ENCODE measurements at places on chromosomes 7 and 10. TPM values are rescaled to one million over a fixed set of nuclear protein-coding genes. Genes with fewer than 3 reads are reported as not detected.
A peak's percentile ranks its signal among the peaks of the same experiment; 100 is the strongest.

- H3K36me3 ChIP-seq, result no peaks in the 10 kb centered on the region
- no peak overlapping the region for H3K4me3 ChIP-seq
- no peaks in the 10 kb centered on the region for H3K4me1 ChIP-seq
- H3K27me3 ChIP-seq, result no peaks in the 10 kb centered on the region
- no peak overlapping the region for H3K27ac ChIP-seq
Observed at GRCh38 chr7:124914298-124914697, 15.3 kb downstream of the POT1 start.

TFEC gene
- total RNA-seq, result 55.7 TPM

DNAJC30 gene
- total RNA-seq, result 5.6 TPM

- H3K4me3 ChIP-seq, result no peak overlapping the region
- DNase-seq, result no peak
- no peaks in the 10 kb centered on the region for H3K27me3 ChIP-seq
- no peaks in the 10 kb centered on the region for H3K36me3 ChIP-seq
Observed at GRCh38 chr7:70229242-70229641, 631.0 kb downstream of the AUTS2 start.

AVPI1 gene
- 25.3 TPM for total RNA-seq

GPR85 gene
- 5.7 TPM for total RNA-seq

DNA sequence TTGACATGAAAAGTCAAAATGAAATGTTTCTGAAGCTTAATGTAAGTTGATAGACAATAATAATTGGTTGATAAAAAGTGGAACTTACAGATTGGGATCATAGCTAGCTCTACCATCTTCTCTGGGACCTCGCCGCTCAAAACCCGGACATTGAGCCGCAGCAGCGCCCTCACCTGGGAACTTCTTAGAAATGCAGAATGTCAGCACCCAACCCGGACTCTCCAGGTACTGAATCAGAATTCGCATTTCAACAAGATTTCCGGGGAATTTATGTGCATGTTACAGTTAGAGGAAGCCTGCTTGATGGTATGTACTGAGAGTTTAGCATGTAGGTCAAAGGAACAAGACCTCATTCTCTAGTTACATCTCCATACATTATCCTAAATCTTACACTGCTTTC is 36.7 kb upstream of the ABLIM1 start:
- no peaks in the 10 kb centered on the region for H3K4me1 ChIP-seq
- no peaks in the 10 kb centered on the region for H3K36me3 ChIP-seq
- H3K27ac ChIP-seq, result no peak overlapping the region
- no peak for DNase-seq

LEP gene
- not detected for total RNA-seq

DNA sequence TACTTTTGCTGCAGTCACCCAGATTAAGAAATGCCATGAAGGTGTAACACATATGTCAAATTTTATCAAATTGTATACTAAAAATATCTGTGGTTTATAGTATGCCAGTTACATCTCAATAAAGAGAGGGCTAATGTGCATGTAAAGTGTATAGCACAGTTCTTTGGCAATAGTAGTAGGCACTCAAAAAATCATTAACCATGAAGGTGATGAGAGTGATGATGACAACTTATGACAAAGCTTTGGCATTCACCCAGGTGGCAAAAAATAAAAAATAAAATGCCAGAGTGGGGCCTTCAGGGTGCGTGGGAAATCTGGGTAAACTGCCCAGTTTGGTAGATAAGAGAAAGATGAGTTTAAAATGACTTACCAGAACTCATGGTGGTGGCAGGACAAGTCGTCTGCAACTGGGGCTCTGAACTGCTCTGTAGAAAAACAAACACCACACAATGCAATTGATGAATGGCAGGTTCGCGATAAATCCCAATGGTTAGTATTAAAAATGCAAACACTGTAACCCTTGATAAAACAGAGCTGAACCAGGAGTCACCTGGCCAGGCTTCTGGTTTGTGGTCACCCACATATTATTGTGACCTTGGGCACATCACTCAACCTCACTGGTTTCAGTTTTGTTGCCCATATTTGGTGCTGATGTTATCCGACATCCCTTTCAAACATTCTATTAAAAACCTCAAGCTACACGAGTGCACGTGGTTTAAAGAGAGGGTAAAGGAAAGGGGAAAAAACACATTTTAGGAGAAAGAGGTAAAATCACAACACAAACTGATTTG is 120.2 kb downstream of the SORBS1 start:
- H3K27ac ChIP-seq, result no peak overlapping the region
- DNase-seq, result no peak
- H3K36me3 ChIP-seq, result no peaks in the 10 kb centered on the region

DNA sequence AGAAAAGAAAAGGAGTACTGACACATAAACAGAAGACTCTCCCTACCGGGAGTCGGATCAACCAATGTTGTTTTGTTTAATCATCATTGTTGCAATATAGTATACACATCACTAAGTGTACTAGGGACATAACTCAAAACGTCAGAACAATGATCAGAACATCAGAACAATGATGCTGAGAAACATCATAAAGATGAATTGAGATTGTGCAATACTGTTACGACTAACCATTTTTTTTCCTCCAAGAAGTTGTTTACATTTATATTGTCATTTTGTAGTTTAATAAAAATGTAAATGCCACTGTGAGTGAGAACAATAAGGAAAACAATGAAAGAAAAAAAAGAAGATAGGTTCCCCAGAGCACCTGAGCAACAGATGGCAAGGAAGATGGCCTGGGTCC is 663.1 kb upstream of the PCDH15 start:
- no peaks in the 10 kb centered on the region for H3K4me1 ChIP-seq
- H3K36me3 ChIP-seq, result no peaks in the 10 kb centered on the region
- H3K27me3 ChIP-seq, result no peaks in the 10 kb centered on the region
- no peak overlapping the region for H3K27ac ChIP-seq

- DNase-seq, result no peak
- H3K36me3 ChIP-seq, result no peaks in the 10 kb centered on the region
- H3K27me3 ChIP-seq, result no peaks in the 10 kb centered on the region
- H3K4me1 ChIP-seq, result peaks cover 32% of the 10 kb centered on the region
- no peak overlapping the region for H3K4me3 ChIP-seq
- H3K27ac ChIP-seq, result no peak overlapping the region
Observed at GRCh38 chr10:110056822-110057221, 49.0 kb downstream of the ADD3 start.

GRCh38 chr7:74443543-74444247 is 10.0 kb upstream of the GTF2IRD1 start:
- no peak overlapping the region for H3K4me3 ChIP-seq
- no peaks in the 10 kb centered on the region for H3K4me1 ChIP-seq
- H3K36me3 ChIP-seq, result no peaks in the 10 kb centered on the region

- H3K27me3 ChIP-seq, result no peaks in the 10 kb centered on the region
- H3K27ac ChIP-seq, result no peak overlapping the region
- peaks cover 3% of the 10 kb centered on the region for H3K4me1 ChIP-seq
- H3K4me3 ChIP-seq, result no peak overlapping the region
Observed at GRCh38 chr10:46523119-46523961, 33.1 kb downstream of the GPRIN2 start.

- DNase-seq, result no peak
- peak overlapping the region; percentile 64 for H3K4me3 ChIP-seq
- peaks cover 11% of the 10 kb centered on the region for H3K4me1 ChIP-seq
Observed at GRCh38 chr7:25180946-25181345, 47.3 kb downstream of the NPVF start.

DNA sequence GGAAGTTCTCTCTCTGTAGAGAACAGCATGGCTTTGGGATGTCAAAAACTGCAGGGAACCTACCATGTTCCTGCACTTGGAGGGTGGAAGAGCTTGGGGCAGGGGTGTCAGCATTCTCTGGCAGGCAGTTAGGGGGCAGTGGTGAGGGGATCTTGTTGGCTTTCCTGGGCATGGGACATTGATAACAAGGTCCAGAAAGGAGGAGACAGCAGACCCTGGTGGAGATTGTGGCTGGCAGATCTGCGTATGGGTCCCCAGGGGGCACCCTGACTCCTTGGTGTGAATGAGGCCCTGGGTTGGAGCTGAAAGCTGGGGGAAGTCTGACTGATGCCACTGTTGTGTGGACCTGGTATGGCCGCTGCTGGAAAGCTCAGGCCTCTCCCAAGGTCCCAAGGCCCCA is 22.9 kb upstream of the CAMK2B start:
- H3K27ac ChIP-seq, result no peak overlapping the region
- H3K27me3 ChIP-seq, result peaks cover 22% of the 10 kb centered on the region
- DNase-seq, result no peak
- H3K4me3 ChIP-seq, result no peak overlapping the region
- H3K36me3 ChIP-seq, result no peaks in the 10 kb centered on the region
- no peaks in the 10 kb centered on the region for H3K4me1 ChIP-seq

SNCG gene
- 50.0 TPM for total RNA-seq

GRCh38 chr7:77531038-77531437 is 6.1 kb upstream of the PTPN12 start:
- no peak overlapping the region for H3K4me3 ChIP-seq
- no peaks in the 10 kb centered on the region for H3K27me3 ChIP-seq
- H3K36me3 ChIP-seq, result no peaks in the 10 kb centered on the region
- DNase-seq, result no peak
- H3K27ac ChIP-seq, result peak overlapping the region; percentile 11

GARIN1A gene
- total RNA-seq, result 1.1 TPM

- peaks cover 25% of the 10 kb centered on the region for H3K4me1 ChIP-seq
- no peak for DNase-seq
- H3K4me3 ChIP-seq, result no peak overlapping the region
- H3K27ac ChIP-seq, result no peak overlapping the region
Observed at GRCh38 chr10:47254611-47255010, 45.4 kb upstream of the GDF10 start.

DNA sequence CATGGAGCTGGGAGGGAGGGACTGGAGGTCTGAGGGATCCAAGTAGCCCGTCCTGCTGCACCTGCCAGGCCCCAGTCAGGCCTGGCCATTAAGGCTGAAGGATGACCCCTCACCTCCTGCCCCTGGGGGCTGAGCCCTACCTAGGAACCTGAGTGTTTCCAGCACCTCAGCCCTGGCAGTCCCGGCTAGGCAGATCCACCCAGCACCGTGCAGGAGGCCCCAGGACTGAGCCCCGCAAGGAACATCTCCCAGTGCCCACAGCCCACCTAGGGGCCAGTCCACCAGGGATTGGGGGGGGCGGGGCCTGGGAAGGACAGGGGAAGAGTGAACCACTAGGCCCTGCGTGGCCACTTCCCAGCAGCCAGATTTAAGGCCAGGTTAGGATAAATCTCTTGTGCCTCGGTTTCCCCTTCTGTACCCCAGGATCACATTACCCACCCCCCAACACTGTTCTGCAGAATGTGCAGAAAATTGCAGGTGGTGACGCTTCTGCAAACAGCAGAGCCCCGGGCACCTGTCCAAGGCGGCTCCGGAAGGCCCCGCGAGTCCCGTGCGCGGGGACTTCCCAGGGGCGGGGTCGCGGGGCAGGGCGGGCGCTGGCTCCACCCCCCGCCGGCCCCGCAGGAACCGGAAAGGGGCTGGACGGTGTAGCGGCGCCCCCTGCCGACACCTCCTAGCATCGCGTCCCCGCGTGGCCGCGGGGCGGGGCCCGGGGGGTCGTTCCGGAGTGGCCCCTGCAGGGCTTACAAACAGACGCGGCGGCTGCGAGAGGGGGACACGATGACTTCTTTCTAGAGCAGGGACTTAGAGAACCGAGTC is 55.9 kb downstream of the PWWP2B start:
- H3K27me3 ChIP-seq, result no peaks in the 10 kb centered on the region
- peaks cover 49% of the 10 kb centered on the region for H3K4me1 ChIP-seq
- H3K4me3 ChIP-seq, result no peak overlapping the region
- peak; percentile 98 for DNase-seq
- H3K27ac ChIP-seq, result peak overlapping the region; percentile 82
- H3K36me3 ChIP-seq, result no peaks in the 10 kb centered on the region

NRAP gene
- not detected for total RNA-seq
